ENCODE measurements at places on chromosomes 1 and 21.

- DNase-seq: no peak
Measured at GRCh38 chr1:197811769-197812168, 36.5 kb upstream of the DENND1B start.

- DNase-seq: no peak
Measured at GRCh38 chr1:213692321-213692720, 295.5 kb upstream of the PROX1 start.

DNA sequence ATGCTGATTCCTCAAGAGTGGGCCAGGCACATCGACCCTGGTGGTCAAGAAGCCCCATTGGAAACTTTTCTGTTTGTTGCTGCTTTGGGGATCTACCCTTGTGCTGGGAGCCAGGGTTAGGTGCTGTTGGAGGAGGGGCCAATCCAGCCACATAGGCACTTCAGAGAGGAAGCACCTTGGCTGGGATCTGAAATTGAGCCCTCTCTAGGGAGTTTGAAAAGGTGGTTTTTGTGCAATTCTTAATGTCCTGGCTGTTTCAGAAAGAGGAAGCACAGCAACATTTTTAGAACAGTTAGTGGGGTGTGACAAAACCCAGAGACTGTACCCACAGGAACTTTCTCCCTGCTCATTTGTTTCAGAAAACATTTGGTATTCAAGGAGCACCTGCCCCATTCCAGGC, 17.2 kb upstream of the BEND5 start:
- DNase-seq: no peak

- DNase-seq: no peak
Measured at GRCh38 chr21:42265231-42265812, 46.4 kb downstream of the ABCG1 start.

GRCh38 chr1:224504297-224505041, 69.9 kb upstream of the WDR26 start:
- no peak for DNase-seq

DNA sequence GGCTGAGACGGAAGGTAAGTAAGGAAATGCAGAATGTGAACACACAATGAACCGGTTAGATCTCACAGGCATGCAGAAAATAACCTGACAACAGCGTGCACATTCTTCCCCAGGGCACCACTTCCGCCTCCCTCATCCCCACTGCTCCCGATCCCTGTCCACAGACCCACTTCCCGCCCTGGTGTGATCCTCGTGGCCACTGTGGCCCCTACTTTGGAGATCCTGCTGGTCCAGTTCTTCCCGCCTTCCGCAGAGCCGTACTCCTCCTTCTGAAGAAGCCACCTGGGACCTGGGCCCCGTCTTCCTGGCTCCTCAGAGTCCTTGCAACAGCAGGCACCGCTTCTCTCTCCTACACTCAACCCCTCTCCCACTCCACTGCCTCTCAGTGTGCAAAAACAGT, 1.4 kb upstream of the GSTM4 start:
- no peak for DNase-seq

GRCh38 chr1:224637936-224638335, 21.8 kb downstream of the CNIH3 start:
- DNase-seq: no peak

GRCh38 chr1:19081218-19081893, 124.9 kb upstream of the IFFO2 start:
- DNase-seq: no peak

GRCh38 chr1:226296911-226297310, 12.1 kb downstream of the LIN9 start:
- DNase-seq: no peak

- DNase-seq: peak; percentile 16
Measured at GRCh38 chr1:3070644-3071564, 1.9 kb downstream of the PRDM16 start.

GRCh38 chr1:231335663-231336602, 1.7 kb downstream of the EXOC8 start:
- no peak for DNase-seq

- no peak for DNase-seq
Measured at GRCh38 chr1:10693497-10694273, 102.8 kb downstream of the CASZ1 start.

GRCh38 chr1:21284206-21285054, 5.8 kb downstream of the ECE1 start:
- DNase-seq: no peak

DNA sequence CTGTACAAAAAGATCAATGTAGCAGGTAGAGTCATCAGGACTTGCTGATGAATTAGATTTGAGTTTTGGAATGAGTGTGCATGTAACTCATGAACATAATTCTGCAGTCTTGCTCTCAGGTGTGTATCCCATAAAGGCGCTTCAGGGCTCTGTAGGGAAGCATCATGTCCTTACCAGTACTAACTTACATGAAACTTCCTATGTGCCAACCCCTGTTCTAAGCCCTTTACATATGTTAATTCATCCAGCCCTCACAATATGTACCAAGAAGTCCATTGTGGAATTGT, 2.1 kb upstream of the FCRLB start:
- DNase-seq: no peak

- peak; percentile 88 for DNase-seq
Measured at GRCh38 chr1:171654942-171655745, 2.7 kb upstream of the MYOC start.

DNA sequence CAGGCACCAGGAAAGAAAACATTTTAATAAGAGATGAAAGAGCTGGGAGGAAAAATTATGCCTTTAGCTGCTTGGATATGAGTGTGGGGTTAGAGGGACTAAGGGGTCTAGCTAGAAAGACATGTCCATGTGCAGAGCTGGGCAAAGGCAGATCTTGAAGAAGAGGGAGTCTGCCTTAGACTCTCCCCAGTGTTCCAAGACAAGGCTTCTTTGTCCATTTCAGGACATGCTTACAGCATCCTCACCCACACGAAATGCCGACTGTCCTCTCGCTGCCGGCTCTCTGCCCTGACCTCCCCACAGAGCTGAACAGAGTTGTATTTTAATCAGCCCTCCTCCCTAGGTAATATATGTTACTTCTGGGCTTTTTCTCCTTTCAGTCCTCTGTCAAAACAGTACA, 100.7 kb upstream of the ATP1B1 start:
- DNase-seq: no peak

DNA sequence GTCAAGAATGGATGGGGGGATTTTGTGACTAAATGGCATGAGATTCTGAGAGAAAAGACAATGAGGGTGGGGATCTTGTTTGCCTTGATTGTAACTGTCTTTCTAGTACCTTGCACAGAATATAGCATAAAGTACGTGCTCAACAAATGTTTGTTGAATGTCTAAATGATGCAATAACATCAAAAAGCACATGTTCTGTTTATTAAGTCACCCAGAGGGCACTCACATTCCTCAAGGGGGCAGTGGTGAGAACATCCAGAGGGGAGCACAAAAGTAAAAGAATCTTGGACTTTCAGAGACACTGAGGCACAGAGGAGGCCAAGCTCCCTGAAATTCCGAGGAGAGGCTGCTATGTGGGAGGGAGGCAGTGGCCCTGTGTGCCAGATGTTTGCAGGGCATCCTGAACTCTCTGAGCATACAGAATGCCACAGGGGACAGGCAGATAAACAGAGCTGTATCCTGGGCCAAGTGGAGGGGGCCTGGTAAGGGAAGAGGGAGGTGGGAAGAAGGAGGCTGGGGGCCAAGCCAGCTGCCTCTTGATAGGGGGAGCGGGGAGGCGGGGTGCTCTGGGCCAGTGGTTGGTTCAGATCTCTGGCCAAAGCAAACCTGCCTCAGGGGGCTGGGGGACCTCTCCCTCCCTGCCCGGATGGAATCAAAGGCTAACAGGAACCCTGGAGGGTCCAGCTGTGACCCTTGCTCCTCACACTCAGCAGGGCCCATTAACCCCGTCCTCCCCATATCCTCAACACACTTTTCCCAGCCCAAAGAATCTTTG, 6.5 kb upstream of the ATP1A2 start:
- DNase-seq: no peak

- DNase-seq: no peak
Measured at GRCh38 chr21:34035619-34036354, 37.6 kb upstream of the MRPS6 start.

GRCh38 chr1:12142891-12143630, 23.7 kb upstream of the TNFRSF1B start:
- DNase-seq: peak; percentile 61

DNA sequence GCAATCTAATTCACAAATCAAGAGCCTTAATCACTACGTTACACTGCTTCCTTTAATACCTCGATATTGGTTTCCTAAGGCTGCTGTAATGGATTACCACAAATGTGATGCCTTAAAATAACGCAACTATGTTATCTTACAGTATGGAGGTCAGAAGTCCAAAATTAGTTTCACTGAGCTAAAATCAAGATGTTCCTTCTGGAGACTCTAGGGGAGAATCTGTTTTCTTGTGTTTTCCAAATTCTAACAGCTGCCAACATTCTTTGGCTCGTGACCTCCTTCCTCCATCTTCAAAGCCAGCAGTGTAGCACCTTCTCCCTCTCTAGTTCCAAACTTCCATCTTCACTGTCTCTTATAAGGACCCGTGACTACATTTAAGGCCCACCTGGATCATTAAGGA, 335.0 kb upstream of the NFIA start:
- no peak for DNase-seq

GRCh38 chr1:18932879-18933278, 23.6 kb downstream of the IFFO2 start:
- no peak for DNase-seq

DNA sequence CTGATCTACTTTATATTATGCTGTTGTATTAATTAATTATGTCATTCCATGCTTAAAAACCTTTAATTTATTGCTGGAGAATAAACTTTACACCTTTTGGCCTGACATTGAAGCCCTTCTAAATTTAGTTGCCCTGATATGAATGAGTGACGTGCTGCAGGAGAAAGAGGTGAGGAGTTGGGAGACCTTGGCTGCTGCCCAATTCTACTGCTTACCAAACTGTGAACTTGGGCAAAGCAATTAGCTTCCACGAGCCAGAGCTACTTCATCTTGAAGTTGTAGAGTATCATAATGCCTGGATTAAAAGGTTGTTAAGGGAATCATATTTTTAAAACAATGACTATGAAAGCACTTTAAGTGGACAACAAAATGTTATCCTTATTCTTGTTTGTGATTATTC, 126.8 kb upstream of the DEPDC1 start:
- DNase-seq: peak; percentile 47

DNA sequence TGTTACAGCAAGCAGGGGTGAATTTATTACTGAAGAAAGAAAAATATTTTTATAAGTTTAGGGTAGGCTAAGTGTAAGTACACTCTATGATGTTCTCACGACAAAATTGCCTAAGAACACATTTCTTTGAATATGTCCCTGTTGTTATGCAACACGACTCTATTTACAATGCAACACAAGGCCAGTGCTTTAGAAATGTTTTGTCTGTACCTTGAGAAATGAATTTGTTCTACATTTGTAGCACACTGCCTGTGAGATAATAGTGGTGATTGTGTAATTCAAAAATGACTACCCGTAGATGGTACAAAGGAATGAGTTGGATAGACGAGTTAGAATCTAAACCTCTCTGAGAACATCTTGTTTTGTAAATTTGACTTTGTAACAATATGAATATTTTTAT, 63.7 kb upstream of the IGSF5 start:
- DNase-seq: no peak

DNA sequence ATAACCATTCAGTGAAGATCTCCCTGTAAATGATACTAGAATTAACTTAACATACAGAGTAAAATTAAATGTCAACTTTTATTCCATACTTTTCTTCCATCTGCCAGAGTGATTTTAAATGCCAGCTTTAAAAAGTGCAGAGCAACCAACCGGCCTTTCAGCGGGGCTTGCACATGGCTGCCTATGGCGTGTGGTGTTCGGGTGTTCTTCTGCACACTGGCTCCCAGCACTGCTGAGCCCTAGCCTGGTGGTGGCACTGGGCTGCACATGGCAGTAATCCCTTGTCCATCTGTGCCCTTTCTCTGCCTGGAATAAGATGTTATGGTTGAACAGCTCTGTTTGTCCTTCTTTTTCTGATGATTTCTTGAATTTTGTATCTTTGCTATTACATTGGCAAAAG, 156.3 kb downstream of the SNX7 start:
- no peak for DNase-seq

- no peak for DNase-seq
Measured at GRCh38 chr1:7221826-7222694, 436.8 kb downstream of the CAMTA1 start.

DNA sequence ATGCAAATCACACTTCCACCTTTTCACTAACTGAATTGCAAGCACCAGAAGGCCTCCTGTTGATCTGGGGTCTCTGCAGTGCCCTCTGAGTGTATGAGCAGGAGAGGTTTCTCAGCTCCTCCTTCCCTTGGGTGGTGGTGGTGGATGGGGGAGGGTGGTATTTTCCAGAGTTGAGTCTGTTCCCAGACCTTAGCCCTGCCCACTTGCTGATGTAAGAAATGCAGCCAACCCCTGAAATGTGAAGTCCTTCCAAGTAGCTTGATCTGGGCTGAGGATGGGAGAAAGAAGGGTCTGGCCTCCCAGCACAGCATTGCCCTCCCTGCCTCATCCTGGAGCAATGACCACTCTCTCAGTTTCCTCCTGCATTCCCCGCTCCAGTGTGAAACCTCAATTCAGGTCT, 6.3 kb upstream of the FOXD2 start:
- no peak for DNase-seq

DNA sequence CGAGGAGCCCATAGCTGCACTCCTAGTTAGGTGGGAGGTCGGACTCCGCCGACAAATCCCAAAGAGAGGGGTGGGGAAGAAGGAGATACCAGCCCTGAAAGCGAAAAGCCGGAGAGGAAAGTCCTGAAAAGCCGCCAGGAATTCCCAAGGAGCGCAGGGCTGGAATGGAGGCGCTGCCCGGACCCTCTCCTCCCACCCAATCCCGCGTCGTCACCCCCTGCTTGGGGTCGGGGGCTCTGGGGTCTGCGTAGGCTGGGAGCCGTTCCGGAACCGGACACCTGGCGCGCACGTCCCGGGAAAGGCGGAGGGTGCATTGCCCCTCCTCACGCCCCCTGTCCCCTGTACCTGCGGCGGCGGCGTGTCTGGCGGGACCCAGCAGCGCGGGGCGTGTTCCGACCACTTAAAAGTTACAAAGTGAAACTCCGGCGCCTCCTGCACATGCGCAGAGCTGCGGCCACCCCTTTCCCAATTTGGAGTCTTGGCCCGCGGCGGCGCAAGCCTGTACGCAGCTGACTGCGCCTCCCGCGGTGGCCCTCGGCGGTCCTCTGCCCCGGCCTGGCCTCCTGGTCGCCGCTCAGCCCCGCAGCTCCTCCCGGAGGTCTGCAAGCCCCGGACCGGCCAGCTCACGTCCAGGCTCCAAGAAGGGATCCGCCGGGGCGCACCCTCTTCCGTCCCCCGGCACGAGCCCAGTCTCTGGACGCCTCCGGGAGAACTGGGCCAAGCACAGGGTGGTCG, at the start of gene TMEM63A:
TSS of gene TMEM63A (minus strand) at position 422 of the 735 bp plus-strand sequence. CDS start 4,800 bp downstream, outside the sequence.
- peak; percentile 96 for DNase-seq

DNA sequence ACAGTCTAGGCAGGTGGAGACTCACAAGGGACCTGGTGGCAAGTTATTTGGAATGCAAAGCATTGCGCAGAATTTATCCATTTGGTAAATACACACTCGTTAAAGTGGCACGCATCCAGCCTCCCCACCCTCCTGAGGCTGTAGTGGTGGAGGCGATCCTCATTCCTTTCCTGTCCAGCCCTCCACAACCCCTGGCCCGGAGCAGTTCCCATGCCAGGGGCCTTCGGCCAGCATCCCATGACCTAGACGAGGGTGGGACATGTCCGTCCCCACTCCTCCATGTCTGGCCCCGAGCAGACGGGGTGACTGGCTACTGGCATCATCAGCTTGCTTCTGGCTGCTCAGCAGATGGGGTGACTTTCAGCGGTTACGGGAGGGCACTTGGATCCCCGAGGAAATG, 281.5 kb upstream of the VAMP3 start:
- no peak for DNase-seq

GRCh38 chr21:42309753-42310213, 5.4 kb downstream of the TFF3 start:
- peak; percentile 43 for DNase-seq

- no peak for DNase-seq
Measured at GRCh38 chr1:91783423-91784170, 102.4 kb downstream of the TGFBR3 start.

- DNase-seq: no peak
Measured at GRCh38 chr21:43273708-43274021, 104.9 kb downstream of the CRYAA start.
